ENCODE measurements at places on chromosomes 1 and 21. TPM values are rescaled to one million over a fixed set of nuclear protein-coding genes. Genes with fewer than 3 reads are reported as not detected.

MSH4 gene
- 1.1 TPM for total RNA-seq

GRCh38 chr1:181442181-181442525 is 41.2 kb upstream of the CACNA1E start:
- no peak for DNase-seq

- DNase-seq, result no peak
Observed at GRCh38 chr1:201562659-201563405, 23.9 kb downstream of the NAV1 start.

TMPRSS2 gene
- total RNA-seq, result not detected

UBASH3A gene
- total RNA-seq, result 9.2 TPM

DNA sequence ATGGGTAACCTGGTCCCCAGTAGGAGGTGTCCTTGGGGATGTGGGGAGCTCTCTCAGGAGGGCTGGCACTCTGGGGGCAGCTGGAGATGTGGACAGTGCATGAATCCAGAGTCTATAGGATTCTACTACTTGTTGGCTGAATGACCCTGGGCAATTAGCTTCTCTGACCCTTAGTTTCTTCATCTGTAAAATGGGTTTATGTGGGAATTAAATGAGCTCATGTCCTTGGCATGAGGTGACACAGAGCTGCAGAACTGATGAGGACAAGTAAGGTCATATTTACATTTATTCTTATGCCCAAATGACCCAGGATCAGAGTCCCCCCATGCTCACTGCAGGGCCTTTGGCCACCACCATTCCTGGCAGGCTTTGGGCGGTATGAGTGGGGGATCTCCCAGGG is 29.3 kb downstream of the FOXO6 start:
- no peak for DNase-seq

GRCh38 chr1:59236721-59237545 is 60.0 kb upstream of the FGGY start:
- no peak for DNase-seq

DNA sequence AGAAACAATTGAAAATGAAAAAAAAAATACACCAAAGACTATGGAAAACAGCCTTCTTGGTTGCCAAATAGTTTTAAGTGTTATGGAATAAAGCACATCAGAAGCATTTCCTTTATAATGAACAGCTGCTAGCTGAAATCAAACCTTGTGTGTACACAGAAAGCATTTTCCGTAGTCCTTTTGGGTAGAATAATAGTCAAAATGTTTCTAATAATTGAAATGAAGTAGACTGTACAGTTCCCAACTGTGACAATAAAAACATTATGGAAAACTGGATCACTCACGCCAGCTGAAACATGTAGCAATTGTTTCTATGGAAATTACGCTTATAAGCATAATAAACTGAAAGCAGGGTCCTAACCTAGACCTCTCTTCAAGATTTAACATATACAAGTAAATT is 856.3 kb upstream of the B3GALT2 start:
- DNase-seq, result no peak

DNA sequence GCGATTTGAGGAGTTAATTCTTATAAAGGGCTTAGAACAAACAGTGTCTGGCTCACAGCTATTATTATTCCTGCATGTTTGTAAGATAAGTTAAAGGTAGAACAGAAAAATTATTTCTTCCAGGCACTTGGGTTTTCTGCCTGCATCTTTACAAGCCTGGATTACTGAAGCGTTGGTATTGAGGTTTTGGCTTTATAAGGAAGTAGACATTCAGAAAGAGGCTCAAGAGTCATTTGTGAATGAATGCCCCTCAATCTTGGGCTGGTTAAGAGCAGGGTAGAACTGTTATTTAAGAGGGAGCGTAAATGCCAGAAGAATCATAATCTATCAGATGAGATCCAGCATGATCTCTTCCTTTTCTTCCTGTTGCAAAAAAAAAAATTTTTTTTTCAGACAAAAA is 77.3 kb upstream of the ARID1A start:
- DNase-seq, result no peak

- no peak for DNase-seq
Observed at GRCh38 chr1:206833106-206833680, 32.2 kb upstream of the IL20 start.

F13B gene
- total RNA-seq, result not detected

DNA sequence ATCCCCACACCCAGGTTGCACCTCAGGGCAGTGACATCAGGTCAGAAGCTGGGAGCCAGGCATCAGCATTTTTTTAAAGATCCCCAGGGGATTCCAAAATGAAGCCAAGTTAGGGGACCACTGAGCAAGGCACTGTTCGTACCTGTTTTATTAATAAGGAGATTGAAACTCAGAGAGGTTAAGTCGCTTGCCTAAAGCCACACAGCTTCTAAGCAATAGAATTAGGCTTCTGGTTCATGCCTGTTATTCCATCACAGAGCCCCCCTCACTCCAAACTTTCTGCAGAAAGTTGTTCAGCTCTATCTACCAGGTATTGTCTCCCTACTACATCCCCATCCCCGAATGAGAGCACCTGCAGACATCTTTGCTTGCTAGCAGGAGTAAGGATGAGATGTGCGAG is 28.7 kb downstream of the KCNN3 start:
- DNase-seq, result no peak

GRCh38 chr1:33321178-33321577 is 280 bp upstream of the A3GALT2 start:
- no peak for DNase-seq

GRCh38 chr21:45087022-45087823 is 12.8 kb downstream of the ADARB1 start:
- no peak for DNase-seq

DNA sequence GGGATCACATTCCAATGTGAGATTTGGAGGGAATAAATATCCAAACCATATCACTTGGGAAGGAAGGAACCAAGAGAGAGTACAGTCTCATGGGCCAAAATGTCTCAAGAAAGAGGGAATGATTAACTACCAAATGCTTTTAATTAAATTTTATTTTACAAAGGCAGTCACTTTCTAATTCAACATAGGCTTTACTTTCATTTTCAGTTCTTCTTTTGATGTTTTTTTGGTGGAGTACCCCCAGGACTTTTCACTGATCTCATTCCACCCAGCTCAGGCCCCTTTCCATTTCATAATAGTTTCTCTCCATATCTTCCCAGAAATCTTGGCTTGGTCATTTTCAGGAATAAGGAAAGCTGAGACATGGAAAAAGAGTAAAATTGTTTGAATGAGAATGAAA is 5.1 kb upstream of the SLAMF7 start:
- DNase-seq, result no peak

PLEKHA6 gene
- total RNA-seq, result 0.17 TPM

DNA sequence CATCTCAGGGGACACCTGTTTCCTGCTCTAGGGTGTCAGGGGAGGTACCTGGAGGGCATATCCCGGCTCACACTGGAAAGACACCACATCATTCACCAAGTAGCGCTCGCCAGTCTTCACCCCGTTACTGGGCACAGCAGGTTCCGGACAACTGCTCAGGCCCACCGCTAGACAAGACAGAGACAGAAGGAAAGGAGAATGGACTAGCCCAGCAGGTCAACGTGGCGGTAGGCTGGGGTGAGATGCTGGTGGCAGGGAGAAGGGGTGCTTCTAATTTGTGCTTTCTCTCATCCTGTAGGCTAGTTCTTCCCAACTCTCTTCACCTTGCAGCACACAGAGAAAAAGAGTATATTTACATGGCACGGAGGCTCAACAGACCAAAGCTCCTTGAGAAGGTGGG is 145.0 kb downstream of the ZSCAN20 start:
- DNase-seq, result no peak

KCNH1 gene
- total RNA-seq, result not detected

- no peak for DNase-seq
Observed at GRCh38 chr1:246775531-246776385, 51.5 kb downstream of the SCCPDH start.

MIXL1 gene
- total RNA-seq, result not detected

DNA sequence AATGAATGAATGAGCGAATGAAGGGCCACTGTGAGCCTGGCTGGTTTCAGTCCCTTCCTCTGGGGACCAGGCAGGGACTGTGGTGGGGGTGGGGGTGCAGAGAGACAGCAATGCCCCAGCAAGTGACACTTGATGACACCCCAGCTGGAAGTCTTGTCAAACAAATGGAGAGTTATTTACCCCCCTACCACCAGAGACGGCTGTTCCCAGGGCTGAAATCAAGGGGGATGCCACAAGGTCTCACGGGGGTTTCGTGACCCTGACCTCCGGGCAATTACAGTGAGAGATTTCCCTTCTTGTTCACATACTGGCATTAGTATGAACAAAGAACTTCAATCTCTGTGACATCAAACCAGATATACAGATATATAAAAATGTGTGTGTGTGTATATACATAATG is 34.0 kb upstream of the LMO4 start:
- no peak for DNase-seq
